ENCODE measurements at places on chromosomes 16 and 17.

GRCh38 chr17:71460943-71461342 lies 659.9 kb upstream of the SOX9 start:
- no peak for DNase-seq

DNA sequence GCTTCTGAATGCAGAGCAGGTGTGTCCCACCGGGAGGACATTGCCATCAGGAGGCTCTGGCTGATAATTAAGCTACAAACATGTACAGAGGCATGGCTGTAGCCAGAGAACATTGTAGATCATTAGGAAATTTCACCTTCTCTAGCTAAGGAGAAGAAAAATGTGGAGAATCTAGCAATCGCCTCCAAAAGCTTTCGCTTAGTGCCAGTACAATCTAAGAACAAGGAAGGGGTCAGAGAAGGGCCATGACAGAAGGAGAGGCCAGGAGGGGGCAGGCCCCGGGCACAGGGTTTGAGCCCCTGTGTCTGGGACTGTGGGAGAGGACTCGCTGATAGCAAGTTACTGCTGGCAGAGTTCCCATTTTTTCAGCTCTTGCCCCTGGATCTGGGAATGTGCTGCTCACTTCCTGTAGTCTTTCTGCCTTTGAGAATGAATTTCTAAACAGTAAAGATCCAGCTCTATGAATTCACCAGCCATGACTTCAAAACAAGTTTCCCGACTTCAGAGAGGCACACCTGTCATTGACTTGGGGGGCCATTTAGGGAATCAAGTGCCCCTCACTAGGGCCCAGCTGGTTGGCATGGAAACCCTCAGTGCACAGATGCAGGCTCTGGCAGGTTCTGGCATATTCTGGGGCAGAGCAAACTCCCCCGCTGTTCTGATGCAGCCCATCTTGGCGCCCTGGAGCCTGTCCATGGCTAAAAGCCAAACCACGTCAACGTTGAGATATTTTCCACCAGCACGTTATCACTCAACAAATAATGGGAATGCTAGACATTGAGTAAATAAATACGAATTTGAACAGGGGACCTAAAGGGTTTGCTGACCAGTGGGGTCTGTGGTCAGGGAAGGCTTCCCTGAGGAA lies 59.5 kb upstream of the CACNG4 start:
- no peak for DNase-seq

GRCh38 chr17:45227926-45228762 lies 6.5 kb downstream of the FMNL1 start:
- no peak for DNase-seq

GRCh38 chr17:79079421-79080200 lies 5.0 kb downstream of the ENGASE start:
- DNase-seq, result no peak

DNA sequence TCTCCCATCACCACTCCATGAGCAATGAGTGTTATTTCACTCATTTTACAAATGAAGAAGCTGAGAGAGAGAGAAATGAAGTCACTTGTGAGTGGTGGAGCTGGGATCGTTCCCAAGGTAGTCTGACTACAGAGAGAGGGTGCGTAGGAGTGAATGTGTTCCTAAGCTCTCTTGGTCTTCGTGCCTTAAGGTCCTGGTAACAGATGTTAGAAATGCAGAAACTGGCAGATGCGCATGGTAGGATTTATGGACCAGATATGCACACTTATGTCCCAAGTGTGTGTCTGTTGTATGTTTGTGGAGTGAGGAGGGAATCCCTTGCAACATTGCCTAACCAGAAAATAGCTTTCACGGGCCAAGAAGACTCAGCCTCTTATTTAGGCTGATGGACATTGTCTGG lies 93.2 kb upstream of the ZNF469 start:
- no peak for DNase-seq

GRCh38 chr17:352421-353212 lies at the start of gene RPH3AL:
TSS of gene RPH3AL (minus strand) at chr17:352807. CDS start at chr17:327543, 25,264 bp downstream.
- peak; percentile 52 for DNase-seq

GRCh38 chr16:35182043-35182677 lies 1722.7 kb downstream of the TP53TG3F start:
- peak; percentile 72 for DNase-seq

- DNase-seq, result no peak
Observed at GRCh38 chr17:40604327-40605080, 39.2 kb upstream of the CCR7 start.

- DNase-seq, result no peak
Observed at GRCh38 chr16:3029491-3030221, 5.8 kb downstream of the THOC6 start.

DNA sequence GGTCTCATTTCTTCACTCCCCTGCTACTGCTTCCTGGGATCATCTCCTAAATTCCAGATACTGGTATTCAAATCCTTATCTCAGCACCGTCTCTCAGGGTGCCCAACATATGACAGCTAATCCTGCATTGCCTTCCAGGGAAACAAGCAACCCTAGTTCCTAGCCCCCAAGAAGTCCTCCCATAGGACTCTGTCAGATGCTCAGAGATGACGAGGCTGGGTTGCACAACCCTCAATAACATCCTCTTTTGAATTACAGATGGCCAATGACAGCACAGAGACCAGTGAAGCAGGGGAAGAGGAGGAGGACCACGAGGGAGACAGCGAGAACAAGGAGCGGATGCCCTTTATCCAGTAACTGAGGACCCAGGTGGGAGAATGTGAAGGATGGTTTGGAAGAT lies 45.0 kb upstream of the CLEC3A start:
- DNase-seq, result no peak

DNA sequence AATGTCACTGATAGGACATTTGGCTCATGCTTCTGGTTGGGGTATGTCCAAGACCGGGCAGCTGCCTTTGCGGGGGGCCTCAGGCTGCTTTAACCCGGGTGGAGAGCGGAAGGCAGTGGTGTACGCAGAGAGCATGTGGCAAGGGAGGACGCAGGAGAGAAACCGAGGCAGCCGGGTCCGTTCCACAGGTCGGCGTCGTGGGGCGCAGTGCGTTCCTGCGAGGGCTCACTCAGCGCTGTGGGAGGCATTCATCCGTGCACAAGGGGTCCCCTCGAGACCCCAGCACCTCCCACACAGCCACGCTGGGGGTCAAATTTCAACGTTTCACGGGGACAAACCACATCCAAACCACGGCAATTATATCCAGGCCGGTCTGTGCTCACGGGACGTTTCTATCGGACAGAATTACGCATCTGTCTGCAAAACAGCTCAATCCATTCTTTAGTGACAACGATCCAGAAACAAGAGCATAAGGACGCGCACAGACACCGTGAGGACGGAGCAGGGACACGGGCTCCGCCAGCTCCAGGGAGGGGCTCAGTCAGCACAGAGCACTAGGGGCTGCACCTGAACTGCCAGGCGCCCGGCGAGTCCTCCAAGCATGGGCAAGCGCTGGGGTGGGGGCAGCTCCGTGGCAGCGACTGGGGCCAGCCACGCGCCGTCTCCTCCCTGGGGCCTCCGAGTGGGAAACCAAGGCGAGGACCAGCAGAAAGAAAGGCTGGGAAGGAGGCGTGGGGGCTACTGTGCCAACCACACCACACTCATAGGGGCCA lies 108.4 kb upstream of the METRNL start:
- no peak for DNase-seq

- no peak for DNase-seq
Observed at GRCh38 chr17:7929158-7930023, at the start of gene KCNAB3. TSS of gene KCNAB3 (minus strand) at chr17:7929856. CDS start at chr17:7929435, 421 bp downstream.

DNA sequence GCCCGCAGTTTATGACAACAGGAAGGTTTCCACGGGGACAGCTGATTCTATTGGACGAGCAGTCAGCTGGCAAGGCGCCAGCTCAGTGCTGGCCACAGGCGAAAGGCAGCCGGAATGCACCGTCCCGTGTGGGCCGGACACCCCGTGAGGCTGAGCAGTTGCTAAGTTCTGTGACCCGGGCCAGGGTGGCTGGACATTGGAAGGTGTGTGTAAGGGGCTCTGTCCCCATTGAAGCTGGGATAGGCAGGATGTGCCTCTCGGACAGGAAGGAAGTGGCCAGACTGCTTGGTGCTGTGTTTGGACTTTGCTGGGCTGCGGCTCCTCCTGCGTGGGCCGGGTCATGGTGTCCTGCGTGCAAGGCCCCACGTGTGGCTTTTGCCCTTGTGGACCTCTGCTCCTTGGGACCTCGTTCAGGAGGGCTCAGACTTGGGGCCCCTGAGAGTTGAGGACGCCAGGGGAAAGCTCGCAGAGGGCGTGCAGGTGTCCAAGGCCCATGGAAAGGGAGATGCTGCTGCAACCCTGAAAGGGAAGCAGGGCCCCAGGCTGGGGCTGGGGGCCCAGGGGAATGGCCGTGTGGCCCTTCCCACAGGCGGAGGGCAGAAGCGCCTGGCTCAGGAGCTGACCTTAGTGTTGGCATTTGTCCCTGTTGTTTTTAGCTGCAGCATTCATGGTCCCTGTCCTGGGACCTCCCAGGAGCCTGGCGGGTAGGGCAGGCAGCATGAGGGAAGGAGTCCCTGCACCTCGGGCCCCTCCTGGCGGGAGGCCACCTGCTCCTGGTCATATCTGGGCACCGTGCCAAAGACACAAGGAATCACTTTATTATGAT lies 10.0 kb downstream of the BAIAP2 start:
- DNase-seq, result peak; percentile 73

- no peak for DNase-seq
Observed at GRCh38 chr16:11224894-11225676, 30.9 kb downstream of the SOCS1 start.

GRCh38 chr17:19531780-19532501 lies 1.7 kb upstream of the SLC47A1 start:
- DNase-seq, result no peak

DNA sequence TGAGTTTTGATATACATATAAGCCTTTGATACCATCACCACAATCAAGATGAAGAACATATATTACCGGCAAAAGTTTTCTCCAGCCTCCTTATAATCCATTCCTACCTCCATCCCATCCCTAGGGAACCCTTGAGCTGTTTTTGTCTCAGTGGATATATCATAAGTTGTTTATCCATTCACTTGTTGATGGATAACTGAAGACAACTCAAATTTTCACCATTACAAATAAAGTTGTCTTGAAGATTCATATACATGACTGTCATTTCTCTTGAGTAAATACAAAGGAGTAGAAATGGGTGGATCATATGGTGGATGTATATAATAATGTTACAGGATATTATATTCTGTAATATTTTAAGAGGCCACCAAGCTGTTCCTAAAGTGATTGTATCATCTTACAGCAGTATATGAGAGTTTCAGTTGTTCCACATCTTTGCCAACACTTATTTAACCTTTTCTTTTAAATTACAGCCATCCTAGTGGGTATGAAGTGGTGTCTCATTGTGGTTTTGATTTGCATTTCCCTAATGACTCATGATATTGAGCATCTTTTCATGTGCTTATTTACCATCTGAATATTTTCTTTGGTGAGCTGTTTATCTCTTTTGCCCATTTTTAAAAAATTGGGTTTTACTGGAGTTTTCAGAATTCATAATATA lies 17.4 kb downstream of the NF1 start:
- no peak for DNase-seq

GRCh38 chr17:45852535-45853297 lies 8.0 kb downstream of the SPPL2C start:
- peak; percentile 31 for DNase-seq

- DNase-seq, result no peak
Observed at GRCh38 chr16:24535827-24536226, 3.5 kb upstream of the RBBP6 start.

GRCh38 chr17:35010093-35010492 lies 29.8 kb downstream of the LIG3 start:
- DNase-seq, result no peak

DNA sequence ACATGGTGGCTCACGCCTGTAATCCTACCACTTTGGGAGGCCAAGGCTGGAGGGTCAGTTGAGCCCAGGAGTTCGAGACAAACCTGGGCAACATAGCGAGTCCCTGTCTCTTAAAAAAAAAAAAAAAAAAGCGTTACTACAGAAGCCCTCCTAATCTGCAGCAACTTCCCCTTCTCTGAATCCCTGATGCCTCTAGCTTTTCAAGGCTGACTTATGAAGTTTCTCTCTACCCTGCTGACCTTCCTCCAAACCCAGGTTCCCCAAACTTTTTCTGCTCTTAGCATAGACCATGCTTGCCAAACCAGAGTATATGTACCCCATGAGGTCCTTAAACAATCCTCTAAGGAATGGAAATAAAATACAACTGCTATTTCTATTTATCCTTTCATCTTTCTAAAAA lies 16.4 kb downstream of the LYRM1 start:
- DNase-seq, result no peak

GRCh38 chr16:80682421-80683070 lies 121.9 kb downstream of the CDYL2 start:
- no peak for DNase-seq

DNA sequence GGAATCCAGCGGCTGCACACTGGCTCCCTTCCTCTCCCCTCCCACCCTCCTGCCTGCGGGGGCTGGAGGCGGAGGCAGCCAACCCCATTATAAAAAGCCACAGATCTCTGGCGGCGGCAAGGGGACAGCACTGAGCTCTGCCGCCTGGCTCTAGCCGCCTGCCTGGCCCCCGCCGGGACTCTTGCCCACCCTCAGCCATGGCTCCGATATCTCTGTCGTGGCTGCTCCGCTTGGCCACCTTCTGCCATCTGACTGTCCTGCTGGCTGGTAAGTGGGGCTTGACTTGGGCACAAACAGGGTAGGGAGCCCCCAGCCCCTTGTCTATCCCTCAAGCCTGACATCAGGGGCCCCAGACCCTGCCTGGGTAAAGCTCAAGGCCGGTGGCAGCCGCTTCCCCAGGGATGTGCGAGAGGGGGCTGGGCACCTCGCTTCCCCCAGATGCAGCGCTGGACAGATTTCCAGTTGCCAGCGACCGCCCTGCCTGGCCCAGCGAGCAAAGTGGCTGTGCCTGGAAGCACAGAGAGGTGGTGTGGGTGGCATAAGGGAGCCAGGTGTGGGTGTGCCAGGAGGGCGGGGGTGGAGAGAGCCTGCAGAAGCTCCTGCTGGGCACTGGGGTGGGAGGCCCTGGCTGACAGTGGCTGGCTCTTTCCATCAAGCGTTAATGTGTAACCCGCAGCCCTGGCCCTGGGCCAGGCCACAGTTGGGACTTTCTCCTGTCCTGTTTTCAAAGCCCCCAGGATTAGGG lies at the start of gene CX3CL1:
Gene CX3CL1, plus strand, starts transcription at position 119 of the 745 bp plus-strand sequence. Its CDS starts 79 bp downstream, at position 198.
- DNase-seq, result peak; percentile 55

GRCh38 chr17:8290043-8290442 lies 1.6 kb downstream of the RANGRF start:
- no peak for DNase-seq

DNA sequence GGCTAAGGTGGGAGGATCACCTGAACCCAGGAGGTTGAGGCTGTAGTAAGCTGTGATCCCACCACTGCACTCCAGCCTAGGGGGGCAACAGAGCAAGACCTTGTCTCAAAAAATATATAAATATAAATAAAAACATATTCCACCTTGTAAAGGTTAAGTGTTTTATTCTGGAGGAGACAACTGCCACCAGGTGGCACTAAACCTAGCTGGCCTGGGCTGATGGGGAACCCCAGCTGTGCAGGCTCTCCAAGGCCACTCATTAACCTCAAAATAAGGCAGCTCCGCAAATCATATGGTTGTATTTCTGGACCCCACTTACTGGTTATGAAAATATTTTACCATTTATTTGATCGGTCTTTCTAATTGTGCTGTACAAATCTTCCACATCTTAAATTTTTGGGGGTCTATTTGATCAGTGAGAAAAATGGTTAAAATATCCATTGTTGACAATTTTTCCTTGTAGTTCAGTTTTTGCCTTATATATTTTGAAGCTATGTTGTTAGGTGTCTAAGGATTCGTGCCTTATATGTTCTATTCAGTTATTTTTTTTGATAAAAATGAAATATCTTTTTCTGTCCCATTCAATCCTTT lies 8.5 kb upstream of the ICAM2 start:
- DNase-seq, result peak; percentile 49

All from lower leg skin (tissue), 4 donors.